ENCODE measurements at places on chromosomes 5 and 9. TPM values are rescaled to one million over a fixed set of nuclear protein-coding genes. Genes with fewer than 3 reads are reported as not detected.
A peak's percentile ranks its signal among the peaks of the same experiment; 100 is the strongest.

- peak; percentile 52 for DNase-seq
Observed at GRCh38 chr5:157384971-157385709, 74.9 kb upstream of the NIPAL4 start.

GRCh38 chr5:94420885-94421284, 197.5 kb downstream of the KIAA0825 start:
- DNase-seq = no peak

GRCh38 chr5:123844873-123845272, 332.9 kb downstream of the CSNK1G3 start:
- DNase-seq = no peak

DNA sequence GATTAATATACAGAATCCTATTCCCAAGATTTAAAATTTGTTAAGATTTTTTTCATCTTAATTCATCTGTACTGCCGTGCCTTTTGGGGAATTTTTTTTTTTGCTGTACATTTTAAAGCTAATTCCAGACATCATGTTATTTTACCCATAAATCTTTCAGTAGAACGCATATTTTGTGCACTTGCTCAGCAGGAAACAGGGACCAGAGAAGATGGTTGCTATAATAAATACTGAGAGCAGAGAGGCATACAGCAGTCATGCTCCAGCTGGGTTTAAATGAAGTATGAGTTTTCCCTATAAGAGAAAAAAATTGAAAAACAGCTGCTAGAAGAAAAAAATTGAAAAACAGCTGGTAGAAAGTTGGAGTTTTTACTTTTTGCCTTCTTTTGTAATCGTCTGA, 196.9 kb upstream of the PUM3 start:
- DNase-seq = no peak

- no peak for DNase-seq
Observed at GRCh38 chr9:79701651-79702050, 129.9 kb downstream of the TLE4 start.

DNA sequence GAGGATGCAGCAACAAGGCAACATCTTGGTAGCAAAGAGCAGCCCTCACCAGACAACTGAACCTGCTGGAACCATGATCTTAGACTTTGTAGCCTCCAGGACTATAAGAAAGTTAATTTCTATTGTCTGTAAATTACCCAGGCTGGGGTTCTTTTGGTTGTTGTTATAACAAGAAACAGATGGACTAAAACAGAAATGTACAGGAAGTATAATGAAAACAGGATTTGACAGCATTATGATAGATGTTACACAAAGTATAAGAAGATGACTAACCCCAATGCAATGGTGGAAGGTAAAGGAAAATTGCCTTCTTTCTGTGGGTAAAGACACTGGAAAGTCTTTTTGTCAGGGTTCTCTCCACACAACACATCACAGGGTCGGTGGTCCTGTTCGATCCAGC, 204.2 kb downstream of the SGCD start:
- no peak for DNase-seq

The PCDHB10 gene
- total RNA-seq = 5.0 TPM

The PHF24 gene
- 0.69 TPM for total RNA-seq

GRCh38 chr5:174148721-174149120, 103.2 kb downstream of the NSG2 start:
- DNase-seq = no peak

Data from urinary bladder (tissue), 4 donors.